ENCODE measurements at places on chromosomes 11 and 22. TPM values are rescaled to one million over a fixed set of nuclear protein-coding genes. Genes with fewer than 3 reads are reported as not detected.

DNA sequence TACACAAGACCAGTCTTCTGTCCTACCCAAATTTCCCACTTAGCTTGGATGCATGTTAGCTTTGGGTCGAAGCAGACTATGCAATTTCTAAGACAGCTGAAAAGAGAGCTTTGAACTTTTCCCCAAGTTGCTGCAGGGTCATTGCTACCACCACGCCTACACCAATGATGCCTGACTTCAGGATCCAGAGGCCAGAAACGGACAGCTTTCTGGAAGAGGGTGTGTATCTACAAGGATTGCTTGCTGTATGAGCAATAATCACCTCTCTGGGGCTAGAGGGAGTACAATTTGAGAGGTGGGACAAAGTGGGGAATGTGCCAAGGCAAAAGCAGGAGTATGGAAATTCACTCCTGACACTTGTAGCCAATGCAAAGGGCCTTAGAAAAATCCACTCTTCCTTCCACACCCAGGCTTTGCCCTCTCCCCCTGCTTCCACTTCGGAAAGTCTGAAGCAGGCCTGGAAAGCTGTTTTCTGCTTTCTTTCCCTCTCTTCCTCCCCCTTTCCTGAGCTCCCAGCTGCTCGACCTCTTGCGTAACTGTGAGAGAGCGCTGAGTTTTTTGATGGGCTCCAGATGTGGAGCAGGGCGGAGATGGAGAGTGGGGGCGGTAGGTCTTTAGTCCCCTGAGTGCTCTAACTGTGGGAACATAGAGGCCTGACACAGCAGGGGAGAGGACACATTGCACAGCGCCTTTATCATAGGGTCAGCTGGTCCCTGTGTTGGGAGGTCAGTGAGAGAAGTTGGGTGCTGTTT is 2.1 kb upstream of the PHLDB1 start:
- no peak for DNase-seq

DNA sequence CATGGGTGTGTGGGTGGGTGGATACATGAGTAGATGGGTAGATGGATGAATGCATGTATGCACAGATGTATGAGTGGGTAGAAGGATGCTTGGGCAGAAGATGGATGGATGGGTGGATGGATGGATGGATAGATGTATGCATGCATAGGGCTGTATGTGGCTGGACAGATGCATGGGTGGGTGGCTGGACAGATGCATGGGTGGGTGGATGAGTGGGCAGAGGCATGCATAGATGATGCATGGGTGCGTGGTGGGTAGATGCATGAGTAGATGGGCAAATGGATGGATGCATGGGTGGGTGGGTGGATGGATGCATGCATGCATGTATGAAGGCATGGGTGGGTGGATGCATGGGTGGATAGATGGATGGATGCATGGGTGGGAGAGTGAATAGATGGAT is 6.8 kb upstream of the CD248 start:
- DNase-seq, result no peak

DNA sequence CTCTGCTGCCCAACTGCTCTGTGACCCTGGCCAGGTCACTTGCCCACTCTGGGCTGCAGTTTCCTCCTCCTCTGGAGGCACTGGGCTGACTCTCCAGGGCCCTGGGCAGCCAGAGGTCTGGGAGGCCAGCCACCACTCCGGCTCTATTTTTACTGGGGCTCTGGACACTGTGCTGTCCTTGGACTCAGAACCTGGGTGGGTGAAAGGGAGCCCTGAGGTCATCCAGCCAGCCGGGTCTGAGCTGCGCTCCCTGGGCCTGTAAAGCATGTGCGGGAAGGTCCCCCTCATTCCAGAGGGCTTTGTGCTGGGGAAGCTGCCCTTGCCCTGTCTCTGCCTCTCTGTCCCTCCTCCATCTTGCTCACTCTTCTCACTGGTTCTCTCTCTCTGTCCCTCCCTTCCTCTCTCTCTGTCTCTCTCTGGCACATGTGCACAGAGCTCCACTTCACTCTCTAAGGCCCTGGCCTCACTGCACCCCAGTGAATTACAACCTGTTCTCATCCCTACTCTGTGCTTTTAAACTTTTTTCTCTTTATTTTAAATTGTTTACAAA is 24.6 kb downstream of the MB start:
- DNase-seq, result no peak

GSTT2 gene
- not detected for total RNA-seq

PYGM gene
- 1.1 TPM for total RNA-seq

GRCh38 chr11:44797886-44798606 is 71.3 kb downstream of the TSPAN18 start:
- no peak for DNase-seq

- no peak for DNase-seq
Observed at GRCh38 chr22:33851240-33851639, 69.0 kb downstream of the LARGE1 start.

GRCh38 chr22:42202669-42203068 is 67.8 kb downstream of the TCF20 start:
- no peak for DNase-seq

FAT3 gene
- total RNA-seq, result 64.5 TPM

DNA sequence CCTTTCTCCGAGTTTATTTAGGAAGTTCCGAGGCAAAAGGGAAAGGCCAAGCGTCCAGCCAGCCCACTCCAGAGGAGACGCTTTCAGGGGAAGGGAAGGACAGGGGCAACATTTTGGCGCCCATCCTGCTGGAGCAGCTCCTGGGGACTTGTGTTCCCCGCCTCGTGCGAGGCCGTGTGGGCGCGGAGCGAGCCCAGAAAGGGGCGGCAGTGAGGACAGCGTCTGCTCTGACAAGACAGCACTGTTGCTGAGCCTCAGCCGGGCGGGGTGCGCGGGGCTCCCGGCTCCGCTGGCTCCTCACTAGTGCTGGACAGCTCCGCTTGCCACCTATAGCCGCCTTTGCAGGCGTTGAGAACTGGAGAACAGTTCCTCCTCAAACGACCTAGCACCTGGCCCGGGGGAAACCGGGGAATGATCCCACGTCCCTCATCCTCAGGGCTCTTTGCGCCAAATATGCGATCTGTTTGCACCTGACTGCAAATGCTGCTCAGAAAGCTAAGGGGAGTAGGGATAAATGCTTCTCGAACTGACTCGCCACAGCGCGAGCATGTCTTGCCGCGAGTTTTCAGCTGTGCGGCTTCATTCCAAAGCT is 722 bp upstream of the GUCY1A2 start:
- DNase-seq, result peak; percentile 55

DNA sequence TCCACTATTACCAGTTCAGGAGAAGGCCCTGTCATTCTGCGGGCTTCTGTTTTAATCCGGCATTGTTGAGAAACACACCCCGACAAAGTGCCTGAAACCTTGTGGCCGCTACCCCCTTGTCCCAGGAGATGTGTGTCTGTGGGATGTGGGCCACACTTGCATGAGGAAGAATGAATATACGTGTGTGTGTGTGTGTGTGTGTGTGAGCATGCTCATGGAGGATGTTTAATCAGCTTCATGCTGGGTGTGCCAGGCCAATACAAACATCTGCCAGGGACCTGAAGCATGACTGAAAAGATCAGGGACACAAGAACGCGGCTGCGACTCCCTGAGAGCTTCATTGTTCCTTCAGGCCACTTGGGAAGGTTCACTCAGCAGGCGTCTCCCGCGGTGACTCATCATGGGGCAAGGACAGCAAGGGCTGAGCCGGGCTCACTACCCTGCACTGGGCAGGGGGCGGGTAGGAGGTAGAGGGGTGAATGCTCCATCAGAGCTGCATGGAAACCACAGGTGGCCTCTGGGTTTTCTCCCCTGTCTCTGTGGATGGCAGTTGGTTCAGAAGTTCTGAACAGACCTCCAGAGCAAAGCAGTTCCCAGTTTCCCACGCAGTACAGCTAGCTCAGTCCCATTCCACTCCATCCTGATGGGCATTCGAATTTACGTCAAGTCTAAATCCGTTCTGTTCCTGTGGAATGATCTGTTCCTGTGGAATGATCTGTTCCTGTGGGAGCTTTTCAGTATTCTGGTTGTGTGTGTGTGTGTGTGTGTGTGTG is 7.0 kb upstream of the MALAT1 start:
- no peak for DNase-seq

DNA sequence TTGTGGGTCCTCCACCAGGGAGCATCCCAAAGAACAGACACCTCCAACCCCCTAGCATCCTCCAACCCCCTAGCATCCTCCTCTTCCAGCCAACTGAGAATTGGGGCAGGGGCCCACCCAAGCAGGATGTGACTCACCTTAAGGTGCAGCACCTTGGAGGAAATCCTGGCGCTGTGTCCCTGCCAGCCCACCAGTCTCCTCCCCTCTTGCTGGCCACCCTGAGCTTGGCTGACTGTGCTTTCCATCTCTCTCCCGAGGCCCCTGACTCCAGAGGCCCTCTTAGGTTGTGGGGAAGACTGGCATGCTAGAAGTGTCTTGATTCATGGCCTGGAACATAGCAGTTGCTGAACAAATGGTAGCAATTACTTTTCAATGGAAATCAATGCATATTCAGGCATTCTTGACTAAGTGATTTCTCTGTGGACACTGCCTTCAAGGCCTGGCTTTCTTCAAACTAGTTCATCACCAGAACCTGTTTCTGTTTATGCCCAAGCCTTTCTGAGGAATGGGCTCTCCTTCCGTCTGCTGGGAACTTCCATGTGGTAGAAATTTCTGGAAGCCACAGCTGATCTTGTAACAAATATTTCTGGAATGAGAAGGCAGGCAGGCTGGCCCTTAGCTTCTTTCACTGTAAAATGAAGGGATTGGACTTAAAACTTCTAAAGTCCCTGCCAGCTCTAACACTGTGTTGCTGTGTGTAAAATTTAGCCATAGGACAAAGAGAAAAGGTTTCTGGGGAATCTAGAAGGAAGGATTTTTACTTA is 60.5 kb downstream of the CEP164 start:
- no peak for DNase-seq

GRCh38 chr22:34297536-34298120 is 377.4 kb upstream of the LARGE1 start:
- no peak for DNase-seq

GRCh38 chr22:32754413-32755041 is 47.0 kb upstream of the TIMP3 start:
- DNase-seq, result no peak

GRCh38 chr11:12169822-12170221 is 59.4 kb downstream of the MICAL2 start:
- no peak for DNase-seq

PATE4 gene
- total RNA-seq, result not detected

DNA sequence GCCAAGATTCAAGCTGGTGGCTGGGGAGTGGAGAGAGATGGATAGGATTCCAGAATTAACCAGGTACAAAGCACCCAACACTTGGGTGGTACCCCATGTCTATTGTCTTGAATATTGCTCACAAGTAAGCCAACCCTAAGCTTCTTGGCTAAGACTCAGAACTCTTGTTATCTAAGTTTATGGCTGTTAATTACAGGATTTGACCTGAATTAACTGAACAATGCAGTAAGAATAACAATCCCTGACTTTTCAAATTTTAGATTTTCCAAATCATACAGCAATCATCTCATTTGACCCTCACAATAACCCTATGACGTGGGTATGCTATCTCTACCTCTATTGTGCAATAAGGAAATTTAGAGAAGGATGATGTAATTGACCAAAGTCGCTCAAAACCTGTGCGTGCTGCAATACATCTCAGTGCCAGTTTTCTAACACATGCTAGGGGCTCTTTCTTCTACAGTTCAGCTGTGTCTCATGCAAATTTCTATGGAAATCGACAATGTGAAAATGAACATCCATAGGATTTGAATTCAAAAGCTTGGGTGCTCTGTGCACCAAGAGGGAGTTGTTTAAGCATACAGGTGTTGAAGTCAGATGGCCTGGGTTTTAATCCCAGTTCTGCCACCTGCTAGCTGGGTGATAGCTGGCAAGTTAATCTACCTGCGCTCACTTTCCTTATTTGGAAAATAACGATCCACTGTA is 40.1 kb upstream of the APLNR start:
- no peak for DNase-seq

DNA sequence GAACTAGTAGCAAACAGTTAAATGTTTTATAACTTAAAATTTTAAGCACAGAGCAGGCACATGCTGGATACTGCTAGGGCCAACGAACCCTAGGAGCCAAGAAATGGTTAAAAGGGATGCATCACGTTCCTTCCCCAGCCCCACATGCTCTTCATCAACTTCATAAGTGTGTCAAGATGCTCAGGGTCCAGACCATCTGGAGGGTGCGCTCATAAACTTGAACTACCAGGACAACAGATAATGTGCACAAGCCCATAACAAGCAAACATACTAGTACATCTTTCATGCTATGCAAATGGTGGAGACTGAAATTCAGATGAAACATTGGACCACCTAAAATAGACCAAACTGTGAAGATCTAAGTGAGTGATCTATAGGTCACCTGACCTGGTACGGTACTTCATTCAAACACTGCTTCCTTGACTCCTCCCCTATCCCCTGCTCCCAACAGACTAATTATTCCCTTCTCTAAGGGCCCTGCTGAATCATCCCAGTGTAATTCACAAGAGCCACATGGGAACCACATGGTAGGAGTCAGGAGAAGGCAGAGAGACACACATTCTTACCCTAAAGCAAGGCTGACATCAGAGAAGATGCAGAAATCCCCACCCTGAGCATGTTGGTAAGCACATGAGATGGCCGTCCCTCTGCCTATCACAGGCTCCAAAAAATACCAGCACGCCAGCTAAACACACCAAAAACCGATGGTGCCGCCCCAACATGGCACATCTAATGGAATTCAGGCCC is 83.9 kb downstream of the ETS1 start:
- no peak for DNase-seq

GRCh38 chr22:31497148-31497938 is 1.0 kb downstream of the SFI1 start:
- no peak for DNase-seq
